ENCODE measurements at places on chromosomes 16 and 17. TPM values are rescaled to one million over a fixed set of nuclear protein-coding genes. Genes with fewer than 3 reads are reported as not detected.

GGA3 gene
- 42.9 TPM for polyA plus RNA-seq

DNA sequence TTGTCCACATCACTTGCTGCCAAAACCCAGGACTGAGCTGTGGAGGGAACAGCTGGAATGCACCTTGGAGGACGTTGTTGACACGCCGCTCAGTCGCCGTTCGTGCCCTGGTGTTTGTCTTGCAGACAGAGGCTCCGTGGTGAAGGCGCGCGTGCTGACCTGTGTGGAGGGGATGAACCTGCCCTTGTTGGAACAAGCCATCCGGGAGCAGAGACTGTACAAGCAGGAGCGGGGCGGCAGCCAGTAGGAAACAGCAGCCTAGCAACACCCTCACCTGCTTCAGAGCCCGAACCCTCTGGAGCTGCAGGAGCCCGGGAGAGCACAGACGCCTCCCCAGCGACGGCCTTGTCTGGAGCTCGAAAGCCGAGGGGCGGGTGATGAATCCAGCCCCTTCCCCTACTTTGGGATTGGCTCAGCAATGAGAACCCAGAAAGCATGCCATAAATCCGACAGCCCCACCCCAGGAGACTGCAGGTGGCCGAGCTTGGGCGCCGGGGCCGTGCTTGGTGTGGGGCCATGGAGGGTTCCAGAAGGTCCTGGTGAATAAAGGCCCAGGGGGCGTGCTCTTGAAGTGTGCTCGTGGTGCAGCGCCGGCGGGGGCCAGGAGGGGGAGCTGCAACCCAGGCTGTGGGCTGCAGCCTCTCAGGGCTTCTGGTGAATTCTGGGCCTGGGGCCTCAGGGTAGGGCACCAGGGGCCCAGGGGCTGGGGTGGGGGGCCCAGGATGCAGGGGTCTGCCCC lies 470 bp upstream of the CDK3 start:
- DNase-seq: peak; percentile 74
- no peak overlapping the region for H3K27ac ChIP-seq
- H3K4me1 ChIP-seq: peaks cover 58% of the 10 kb centered on the region
- no peaks in the 10 kb centered on the region for H3K27me3 ChIP-seq

DNA sequence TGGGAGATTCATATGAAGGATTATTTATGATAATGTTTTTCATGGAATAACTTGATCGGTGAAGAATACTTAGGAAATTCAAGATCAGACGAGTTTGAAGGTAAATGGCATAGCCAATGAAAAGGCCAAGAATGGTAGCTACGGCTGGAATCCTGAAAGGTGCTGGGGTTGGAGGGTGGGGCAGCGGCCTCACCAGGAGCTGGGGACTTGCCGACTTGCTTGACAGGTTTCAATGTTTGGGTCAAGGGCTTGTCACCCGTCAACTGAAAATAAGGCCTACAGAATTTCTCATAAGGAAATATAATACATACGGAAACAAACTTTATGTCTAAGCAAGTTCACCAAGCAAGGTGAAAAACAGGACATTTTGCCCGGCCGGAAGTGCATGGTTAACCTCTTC lies 9.9 kb downstream of the CRYM start:
- no peaks in the 10 kb centered on the region for H3K4me1 ChIP-seq
- H3K27ac ChIP-seq: no peak overlapping the region

MT4 gene
- polyA plus RNA-seq: 2.3 TPM

DNA sequence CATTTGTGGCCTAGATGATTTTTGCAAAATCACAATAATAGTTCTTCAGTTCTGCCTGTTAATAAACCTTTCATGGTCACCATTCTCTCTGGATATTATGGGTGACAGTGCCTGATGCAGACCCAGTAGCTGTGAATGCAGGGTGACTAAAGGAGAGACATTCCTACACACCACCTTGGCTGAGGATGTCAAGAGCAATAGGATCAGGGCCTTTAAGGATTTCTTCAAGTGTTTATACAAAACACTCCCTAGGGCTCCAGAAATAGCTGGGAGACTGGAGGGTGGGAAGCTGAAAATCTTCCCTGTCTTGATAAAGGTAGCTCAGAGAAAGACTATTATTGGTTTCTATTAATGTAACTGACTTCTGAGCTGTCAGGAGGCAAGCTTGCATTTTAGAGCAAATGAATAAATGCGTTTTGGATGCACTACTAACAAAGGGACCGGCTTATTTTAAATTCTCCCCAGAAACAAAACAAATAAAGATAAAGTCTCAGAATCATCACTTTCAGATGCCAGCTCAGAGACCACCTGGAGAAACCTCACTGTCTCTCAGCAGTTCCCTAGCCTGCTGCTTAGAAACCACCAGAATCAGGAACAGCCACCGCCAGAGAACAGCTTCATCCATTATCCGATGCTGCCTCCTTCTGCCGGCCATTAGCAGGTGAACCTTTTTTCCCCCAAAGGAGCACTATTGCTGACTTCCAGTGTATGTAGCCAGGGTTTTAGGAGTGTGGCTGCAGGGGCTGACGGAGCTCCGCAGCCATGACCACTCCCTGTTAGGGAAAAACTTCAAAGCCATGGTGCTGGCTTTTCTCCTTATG lies 171.4 kb upstream of the DYNLRB2 start:
- no peaks in the 10 kb centered on the region for H3K27me3 ChIP-seq
- no peaks in the 10 kb centered on the region for H3K36me3 ChIP-seq
- peak; percentile 69 for DNase-seq
- no peak overlapping the region for H3K4me3 ChIP-seq
- no peaks in the 10 kb centered on the region for H3K4me1 ChIP-seq

DNA sequence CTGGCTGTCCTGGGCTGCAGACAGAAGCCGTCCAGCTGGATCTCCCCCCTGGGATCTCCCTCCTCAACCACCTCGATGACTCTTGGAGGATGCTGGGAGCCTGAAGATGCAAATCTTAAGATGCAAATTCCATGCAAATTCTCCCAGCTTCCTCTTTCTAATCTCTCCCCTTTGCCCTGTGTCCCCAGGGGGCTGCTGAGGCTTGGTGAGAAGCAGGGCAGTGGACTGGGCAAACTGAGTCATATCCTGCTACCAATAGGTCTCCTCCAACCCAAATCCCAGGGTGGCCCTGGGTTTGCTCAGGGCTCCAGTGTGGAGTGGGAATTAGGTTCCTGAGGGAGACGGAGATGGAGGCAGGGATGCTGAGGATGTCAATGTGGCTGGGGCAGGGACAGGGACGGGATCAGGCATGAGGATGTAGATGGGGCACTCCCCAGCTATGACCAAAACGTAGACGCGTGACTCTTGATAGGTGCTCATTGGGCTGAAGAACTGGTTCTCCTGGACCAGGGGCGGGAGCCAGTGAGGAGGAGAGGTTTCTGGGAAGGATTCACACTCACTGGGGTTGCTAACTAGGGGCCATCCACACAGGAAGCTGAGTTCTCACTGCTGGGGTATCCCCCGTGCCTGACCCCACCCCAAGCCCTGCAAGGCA lies 3.6 kb upstream of the ALOX12B start:
- no peaks in the 10 kb centered on the region for H3K27me3 ChIP-seq
- no peaks in the 10 kb centered on the region for H3K4me1 ChIP-seq
- no peaks in the 10 kb centered on the region for H3K36me3 ChIP-seq
- no peak overlapping the region for H3K4me3 ChIP-seq

GRCh38 chr17:79843474-79843815 lies 4.2 kb upstream of the CBX4 start:
- peaks cover 26% of the 10 kb centered on the region for H3K4me1 ChIP-seq
- no peaks in the 10 kb centered on the region for H3K36me3 ChIP-seq
- H3K4me3 ChIP-seq: peak overlapping the region; percentile 60
- peaks cover 4% of the 10 kb centered on the region for H3K27me3 ChIP-seq
- DNase-seq: no peak

DNA sequence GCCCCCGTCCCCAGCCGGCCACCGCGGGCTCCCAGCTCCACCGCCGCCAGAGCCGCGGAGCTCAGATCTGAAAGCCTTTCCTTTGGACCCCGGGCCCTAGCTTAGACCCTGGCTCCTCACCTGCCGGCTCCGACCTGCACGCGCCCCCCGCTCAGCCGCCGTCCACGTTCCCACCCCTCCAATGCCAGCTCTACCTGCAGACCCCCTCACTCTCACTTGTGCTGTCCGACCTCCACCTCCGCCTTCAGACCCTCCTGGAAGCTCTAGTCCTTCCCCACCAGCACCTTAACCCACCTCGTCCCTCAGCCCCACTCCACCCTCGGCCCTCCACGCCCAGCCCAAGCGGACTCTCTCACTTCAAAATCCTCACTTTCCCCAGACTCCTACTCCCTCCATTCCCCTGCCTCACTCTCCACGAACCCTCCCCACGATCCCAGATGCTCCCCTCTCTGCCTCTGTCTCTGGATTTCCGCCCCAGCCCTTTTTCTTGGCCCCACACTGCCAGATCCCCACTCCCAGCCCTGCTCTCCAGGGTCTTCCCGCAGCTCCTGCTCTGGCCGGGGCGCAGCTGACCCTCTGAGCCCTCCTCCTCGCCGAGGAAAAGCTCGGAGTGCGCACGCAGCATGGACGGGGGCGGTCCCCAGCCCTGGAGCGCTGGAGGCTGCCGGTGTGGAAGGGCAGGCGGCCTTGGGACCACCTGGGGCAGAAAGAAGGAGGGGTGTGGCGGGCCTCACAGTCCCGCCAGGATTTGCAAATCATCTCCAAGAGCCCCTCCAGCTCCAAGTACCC lies at the start of gene TMEM114:
TSS of gene TMEM114 (minus strand) at position 612 of the 789 bp plus-strand sequence. CDS start 673 bp downstream, outside the sequence.
- H3K27ac ChIP-seq: no peak within 1 kb of the TSS
- DNase-seq: no peak
- H3K4me3 ChIP-seq: peak within 1 kb of the TSS; percentile 18
- no peaks in the 10 kb centered on the region for H3K36me3 ChIP-seq
- no peaks in the 10 kb centered on the region for H3K27me3 ChIP-seq
